Forelimb muscle (tissue), 1 donor: ENCODE measurements at places on chromosomes 5 and 9.

DNA sequence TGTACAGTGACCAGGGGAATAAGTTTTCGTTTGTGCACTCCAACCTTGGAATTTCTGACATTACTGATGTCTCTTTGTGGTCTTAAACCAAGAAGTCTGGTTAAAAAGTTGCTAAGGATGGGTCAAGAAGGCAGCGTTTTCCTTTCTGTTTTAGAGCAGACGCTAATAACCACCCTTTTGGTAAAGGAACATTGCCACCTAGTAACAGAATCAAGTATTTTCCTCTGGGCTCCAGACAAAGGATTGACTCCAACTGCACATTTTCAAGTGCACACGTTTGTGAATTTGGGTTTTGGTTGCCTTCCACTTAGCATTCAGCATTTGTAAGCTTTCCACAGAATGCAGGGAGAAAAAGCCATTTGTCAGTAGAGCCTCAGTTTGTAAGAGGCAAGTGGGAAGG lies 22.2 kb upstream of the CEP78 start:
- DNase-seq: no peak

DNA sequence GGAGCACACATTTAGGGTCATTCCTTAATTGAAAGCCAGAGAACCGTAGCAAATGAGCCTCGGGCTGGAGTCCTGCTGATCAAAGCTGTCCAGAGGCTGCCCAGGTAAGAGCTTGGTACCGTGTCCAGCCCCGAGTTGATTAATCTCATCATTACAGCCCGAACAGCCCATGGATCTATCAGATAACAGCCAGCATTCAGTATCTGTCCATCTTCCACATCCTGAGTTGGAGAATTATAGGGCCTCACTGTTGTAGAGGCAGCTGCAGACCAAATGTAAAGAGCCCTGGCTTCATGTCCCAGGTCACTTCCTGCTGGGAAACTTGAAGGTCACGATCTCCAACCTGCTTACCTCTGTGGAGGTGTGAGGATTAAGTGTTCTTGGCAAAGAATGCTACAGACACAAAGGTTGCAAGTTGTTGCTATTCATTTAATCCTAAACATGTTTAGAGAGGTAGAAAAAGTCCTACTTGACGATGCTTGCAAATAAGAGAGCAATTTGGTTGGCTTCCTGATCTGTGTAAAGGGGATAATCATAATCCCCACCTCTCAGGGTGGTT lies 16.1 kb downstream of the GGTA1 start:
- no peak for DNase-seq

GRCh38 chr5:134837530-134838181 lies 8.1 kb upstream of the C5orf24 start:
- DNase-seq: no peak

GRCh38 chr5:74665273-74665672 lies 19.8 kb upstream of the HEXB start:
- no peak for DNase-seq

GRCh38 chr9:126420643-126421564 lies 94.3 kb downstream of the MVB12B start:
- DNase-seq: no peak

DNA sequence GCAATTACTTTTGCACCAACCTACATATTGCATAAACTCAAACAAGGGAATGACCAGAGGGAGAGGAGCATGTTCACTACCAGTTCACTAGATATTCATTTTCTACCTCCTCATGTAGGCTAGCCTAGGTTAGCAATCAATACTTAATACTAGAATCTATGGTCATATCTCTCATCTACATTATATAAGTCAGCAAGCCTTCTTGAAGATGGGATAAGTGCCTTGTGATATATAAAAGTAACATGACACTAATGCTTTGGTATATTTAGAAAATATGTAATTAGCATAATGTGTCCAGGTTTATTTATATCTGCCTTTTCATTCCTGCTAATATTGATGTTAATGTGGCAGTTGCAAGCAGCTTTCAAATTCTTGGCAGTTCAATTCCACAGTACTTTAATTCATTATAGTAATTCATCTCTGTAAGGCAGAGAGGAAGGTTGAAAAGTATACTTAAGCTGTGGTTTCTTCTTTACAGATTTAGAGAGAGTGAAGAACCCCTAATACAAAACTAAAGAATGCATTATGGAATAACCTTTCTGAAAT lies 1613.2 kb upstream of the ACO1 start:
- DNase-seq: no peak

DNA sequence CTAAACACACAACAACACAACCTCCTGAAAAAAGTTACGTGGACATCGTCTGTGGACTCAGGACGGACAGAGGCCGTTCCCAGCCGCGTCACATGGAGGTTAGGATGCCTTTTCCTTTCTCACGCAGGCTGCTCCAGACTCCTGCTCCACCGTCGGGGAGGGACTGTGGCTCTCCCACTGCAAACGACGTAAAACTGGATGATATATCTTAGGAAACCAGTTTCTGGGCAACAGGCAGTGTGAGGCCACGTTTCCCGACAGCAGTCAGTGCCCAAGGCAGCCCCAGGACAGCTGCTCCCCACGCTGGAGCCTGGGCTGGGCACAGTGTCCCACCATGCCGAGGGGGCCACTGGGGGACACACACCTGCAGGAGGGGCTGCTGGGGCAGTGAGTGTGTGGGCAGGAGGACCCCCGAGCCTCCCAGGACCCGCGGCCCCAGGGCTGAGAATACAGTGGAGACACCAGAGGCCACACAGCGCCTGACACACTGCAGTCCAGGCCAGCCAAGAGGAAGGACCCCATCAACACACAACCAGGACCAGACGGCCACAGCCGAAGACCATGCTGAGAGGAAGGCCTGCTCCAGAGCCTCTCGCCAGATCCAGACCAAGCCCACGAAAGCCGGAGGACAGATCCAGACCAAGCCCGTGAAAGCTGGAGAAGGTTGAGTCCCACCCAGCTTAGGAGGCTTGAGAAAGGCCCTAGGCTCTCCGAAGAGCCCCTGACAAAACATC lies 26.2 kb downstream of the EXD3 start:
- no peak for DNase-seq

GRCh38 chr9:7454624-7455023 lies 345.0 kb downstream of the DMAC1 start:
- DNase-seq: no peak
